ENCODE measurements at places on chromosomes 5 and 9.

DNA sequence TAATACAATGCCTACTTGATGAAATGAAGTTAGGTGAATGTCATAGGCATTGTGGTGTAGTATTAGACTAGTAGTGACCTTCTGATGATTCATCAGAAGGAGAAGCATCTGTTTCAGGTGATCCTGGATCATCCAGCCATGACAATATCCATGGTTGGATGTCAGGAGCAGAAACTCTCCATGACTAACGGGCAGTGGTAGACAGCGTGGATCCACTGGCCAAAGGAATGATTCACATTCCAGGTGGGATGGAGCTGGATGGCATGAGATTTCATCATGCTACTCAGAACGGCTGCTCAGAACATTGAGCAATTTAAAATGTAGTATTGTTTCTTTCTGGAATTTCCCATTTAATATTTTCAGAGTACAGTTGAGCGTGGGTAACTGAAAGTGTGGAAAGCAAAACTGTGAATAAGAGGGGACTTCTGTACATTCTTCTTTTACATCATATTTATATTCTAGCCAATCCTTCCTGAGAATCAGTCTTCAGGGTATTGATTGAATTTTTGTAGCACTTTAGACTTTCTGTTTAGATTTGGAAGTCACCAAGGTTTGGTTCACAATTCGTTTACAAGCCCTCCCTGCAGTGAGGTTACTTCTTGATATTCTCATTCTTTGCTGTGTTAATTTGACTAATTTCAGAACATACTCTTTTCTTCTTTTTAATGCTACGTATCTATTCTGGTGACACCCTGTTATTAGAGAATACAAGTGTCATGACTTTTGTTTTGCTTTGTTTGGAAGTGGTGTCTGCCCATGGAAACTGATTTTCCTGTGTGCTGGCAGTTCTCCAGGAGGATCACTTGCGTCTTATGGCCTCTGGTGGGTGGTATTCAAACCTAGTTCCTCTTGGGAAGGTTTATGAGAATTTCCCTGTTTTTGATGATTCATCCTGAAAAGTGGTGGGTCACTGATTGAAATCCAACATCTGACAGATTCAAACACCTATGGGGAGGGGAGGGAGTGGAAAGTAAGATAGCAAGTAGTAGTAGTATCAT is 12.2 kb upstream of the CLINT1 start:
- DNase-seq: no peak

DNA sequence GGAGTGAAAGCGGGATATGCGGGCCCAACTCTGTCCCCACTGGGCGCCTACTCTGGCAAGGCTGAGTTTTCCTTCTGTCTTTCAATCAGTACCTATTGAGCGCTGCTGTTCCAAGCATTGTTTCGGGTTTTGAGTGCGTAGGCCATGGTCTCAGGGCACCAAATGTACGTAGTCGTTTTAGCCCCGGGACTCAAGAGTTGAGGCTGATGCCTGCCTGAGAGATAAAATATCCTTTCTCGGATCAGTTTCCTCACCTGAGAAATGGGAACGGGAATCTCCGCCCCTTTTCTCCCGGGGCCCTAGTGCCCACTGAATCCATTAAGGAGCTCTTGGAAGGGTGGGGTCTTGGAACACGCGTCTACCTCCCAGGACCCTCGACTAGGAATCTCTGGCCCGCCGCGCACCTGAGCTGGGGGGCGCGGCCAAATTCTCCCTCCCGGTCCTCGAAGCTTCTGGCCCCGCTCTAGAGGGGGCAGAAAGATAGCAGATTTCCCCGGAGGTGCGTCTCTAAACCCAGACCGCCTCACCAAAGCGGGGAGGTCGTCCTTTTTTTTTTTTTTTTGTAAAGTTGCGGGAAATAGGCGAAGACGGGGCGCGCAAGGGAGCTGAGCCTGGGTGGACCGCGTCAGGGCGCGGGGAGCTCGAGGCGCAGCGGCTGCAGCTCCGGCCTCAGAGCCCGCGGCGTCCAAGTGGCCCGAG is 494 bp upstream of the CXXC5 start:
- DNase-seq: no peak

DNA sequence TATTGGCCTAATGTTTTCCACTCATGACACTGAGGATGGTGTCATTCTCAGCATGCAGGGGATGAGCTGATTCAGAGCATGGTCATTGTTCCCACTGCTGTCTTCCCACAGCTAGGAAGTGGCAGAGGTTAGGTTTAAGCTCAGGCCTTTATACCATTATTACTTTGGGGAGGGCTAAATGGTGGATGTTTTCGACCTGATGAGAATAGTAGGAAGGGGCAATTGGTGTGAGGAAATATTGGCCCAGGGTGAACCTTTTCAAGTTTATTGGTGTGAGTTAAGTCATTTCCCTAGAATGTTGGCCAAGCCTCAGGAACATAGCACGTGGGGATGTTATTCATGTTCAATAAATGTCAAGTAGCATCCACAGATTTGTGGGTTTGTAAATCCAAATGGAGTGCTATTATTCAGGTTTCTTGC is 59.6 kb downstream of the ARHGAP26 start:
- no peak for DNase-seq

DNA sequence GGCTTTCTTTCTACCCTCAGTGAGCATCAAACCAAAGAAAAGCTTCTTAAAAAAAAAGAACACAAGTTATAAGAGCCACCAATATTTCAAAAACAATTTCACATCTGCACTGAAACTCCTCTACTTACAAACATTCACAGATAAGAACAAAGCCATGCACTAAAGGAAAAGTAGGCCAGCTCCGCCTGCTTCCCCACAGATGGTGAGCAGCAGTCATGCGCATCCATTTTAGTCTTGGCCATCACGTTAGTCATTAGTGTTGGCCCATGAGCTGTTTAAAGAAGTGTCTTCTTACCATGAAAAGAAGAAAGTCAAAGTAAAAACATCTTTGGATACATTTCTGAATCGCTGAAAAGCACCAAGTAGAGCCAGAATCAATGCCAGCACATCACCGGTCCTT is 40.0 kb upstream of the SMIM23 start:
- no peak for DNase-seq

- DNase-seq: no peak
Observed at GRCh38 chr9:840343-840742, 1.2 kb upstream of the DMRT1 start.

GRCh38 chr9:137449081-137449844 is 8.1 kb upstream of the ENTPD8 start:
- no peak for DNase-seq
